ENCODE measurements at places on chromosomes 13 and 19. TPM values are rescaled to one million over a fixed set of nuclear protein-coding genes. Genes with fewer than 3 reads are reported as not detected.

The SBK3 gene
- 5.1 TPM for total RNA-seq

The RASIP1 gene
- 0.05 TPM for total RNA-seq

- no peak for DNase-seq
Measured at GRCh38 chr19:18802354-18802753, 11.2 kb upstream of the COMP start.

- DNase-seq, result no peak
Measured at GRCh38 chr13:108154421-108154858, 60.9 kb downstream of the LIG4 start.

GRCh38 chr19:46860846-46861690 lies at the start of gene ARHGAP35:
Gene ARHGAP35, plus strand, starts transcription at chr19:46860997. Its CDS starts 57,679 bp downstream, at chr19:46918676.
- no peak for DNase-seq

Measured in myocyte (in vitro differentiated cells).